ENCODE measurements at places on chromosomes 2 and 18.

- no peak for DNase-seq
Observed at GRCh38 chr2:177296040-177296439, 31.5 kb upstream of the NFE2L2 start.

GRCh38 chr2:17076533-17076932 lies 410.9 kb upstream of the CYRIA start:
- DNase-seq: no peak

DNA sequence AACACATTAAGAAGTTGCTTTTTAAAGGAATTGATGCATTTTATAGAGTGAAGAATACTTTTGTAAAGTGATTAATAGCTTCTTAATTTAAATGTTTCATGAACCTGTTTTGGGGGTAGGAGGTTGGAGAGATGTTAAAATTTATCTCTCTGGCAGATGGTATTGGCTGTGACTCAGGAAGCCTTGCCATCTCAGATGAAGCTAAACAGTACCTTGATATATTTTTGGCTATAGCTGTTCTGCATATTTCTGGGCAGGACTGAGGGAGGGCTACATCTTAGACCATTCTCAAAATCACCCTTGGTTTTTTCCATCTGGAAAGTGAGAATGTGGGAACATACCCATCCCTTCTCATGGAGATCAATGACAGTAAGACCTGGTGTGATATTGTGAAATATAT lies 13.4 kb downstream of the CAPN14 start:
- no peak for DNase-seq

- DNase-seq: no peak
Observed at GRCh38 chr2:136032192-136032591, 46.8 kb upstream of the DARS1 start.

- DNase-seq: no peak
Observed at GRCh38 chr2:8594731-8595427, 87.0 kb upstream of the ID2 start.

GRCh38 chr2:20595439-20596192 lies 55.3 kb downstream of the HS1BP3 start:
- peak; percentile 55 for DNase-seq

- no peak for DNase-seq
Observed at GRCh38 chr2:241350878-241351639, 5.0 kb upstream of the FARP2 start.

Measured in left lung (tissue), 14 donors.